HuH-7 (cell line): ENCODE measurements at places on chromosomes 11 and 22.

DNA sequence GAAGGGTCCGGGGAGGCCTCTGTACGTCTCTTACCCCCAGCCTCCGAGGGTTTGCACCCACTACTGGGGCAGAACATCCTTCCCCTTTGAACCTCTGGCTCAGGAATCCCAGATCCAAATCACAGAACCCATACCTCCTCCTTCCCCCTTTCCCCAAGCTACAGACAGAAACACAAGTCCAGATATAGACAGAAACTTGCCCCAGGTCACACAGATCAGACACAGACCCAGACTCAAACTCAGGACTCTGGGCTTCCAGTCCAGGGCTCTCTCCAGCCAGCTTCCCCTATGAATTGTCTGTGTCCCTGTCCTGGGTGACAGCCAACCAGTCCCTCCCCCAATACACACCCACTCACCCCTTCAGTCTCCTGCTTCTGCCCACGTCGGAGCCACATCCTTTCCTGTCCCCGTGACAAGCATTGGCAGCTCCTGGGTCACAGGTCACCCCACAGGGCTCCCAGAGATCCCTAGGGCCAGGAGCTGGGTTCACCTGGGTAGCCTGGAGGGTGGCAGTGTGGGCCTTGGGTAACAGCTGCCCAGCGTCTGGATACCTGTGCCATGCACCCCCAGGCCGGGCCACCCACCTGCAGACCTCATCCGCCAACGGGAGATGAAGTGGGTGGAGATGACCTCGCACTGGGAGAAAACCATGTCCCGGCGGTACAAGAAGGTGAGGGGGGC lies 772 bp downstream of the TBC1D10C start:
- DNase-seq = no peak

GRCh38 chr11:120203626-120204025 lies 7.2 kb upstream of the OAF start:
- no peak for DNase-seq

- peak; percentile 96 for DNase-seq
These were observed 15.8 kb downstream of the LINC01488 start for GRCh38 chr11:69497221-69497787.

DNA sequence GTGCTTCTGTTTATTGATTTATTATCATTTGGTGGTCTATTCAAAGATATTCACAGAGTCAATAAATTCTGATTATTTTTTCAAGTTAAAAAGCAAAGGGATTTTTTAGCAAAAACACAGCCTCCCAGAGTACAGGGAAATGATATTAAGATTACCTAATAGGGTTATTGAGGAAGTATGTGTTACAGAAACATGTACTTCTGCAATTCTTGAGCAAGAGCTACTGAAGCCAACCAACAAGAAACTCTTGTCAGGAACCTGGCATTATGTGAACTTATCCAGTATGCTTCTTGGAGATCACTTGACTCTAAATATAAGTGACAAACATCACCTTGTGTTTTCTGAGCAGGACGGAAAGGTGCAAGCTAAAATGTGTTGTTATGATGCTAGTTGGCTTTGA lies 42.0 kb upstream of the CARD18 start:
- no peak for DNase-seq

- DNase-seq = no peak
These were observed 3.8 kb downstream of the LMNTD2 start for GRCh38 chr11:556662-557256.

DNA sequence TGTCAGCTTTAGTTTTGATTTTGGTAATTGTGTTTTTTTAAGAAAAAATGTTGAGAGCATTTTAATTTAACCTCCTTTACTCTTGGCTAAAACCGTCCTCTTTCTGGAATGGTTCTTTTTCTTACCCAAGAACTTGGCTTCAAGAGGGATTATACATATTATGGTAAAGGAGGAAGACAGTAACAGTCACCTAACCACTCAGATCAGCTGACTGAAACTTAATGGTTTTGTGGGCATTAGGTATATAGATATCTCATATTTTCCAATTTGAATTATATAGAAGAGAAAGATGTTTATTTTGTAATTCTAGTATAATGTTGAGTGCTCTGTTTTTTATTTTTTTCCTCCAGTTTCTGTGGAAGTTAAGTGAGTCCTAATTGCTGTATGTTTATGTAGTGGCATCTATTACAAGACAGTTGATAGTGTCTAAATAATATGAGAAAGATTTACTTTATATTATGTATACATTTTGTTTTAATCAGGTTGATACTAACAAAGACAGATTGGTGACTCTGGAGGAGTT lies 36.6 kb upstream of the NCR3LG1 start:
- no peak for DNase-seq

DNA sequence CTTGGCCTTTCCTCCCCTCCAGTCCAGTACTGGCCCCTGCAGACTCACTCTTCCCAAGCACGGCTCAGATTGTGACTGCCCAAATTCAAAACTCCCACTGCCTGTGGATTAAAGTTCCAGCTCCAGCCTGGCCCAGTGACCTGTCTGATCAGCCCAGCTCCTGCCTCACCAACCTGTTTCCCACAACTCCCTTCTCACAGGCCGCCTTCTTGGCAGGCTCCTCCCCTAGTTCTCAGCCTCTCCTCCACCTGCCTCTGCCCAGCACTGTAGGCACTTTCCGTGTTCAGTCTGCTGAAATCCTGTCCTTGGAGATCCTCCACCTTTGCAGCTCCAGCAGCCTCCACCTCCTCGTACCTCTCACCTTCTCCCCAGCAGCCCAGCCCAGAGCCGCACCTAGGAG lies 68.6 kb downstream of the MICAL2 start:
- DNase-seq = no peak

- peak; percentile 7 for DNase-seq
These were observed 35.5 kb downstream of the PIWIL4 start for GRCh38 chr11:94602430-94603372.

DNA sequence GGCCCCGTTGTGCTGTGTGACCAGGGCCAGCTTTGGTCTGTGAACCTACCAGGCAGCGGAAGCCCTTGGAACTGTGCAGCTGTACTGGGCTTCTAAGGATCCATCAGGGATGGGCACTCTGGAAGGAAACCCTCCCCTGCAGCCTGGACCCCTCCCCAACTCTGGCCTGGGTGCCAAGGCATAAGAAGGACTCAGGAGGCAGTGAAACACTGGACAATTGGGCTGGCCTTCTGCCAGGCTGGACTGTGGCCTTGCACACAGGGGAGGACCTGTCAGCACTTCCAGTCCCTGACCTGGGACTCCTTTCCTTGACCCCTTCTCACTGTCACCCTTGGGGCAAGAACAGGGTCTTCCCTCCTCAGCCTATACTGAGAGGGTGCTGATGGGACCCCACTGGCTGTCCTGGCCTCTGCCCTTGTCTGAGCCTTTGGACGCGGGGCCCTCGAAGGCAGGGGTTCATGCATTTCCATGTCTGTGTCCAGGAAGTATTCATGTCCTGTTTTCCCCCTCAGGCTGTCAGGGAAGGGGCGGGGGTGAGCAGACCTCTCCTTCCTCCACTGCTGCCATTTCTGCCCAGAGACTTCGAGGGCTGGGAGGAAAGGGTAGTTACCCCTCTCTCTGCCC lies 39.6 kb downstream of the PDE2A start:
- DNase-seq = no peak

- DNase-seq = no peak
These were observed 81.3 kb downstream of the C22orf31 start for GRCh38 chr22:28980326-28980725.
